ENCODE measurements at places on chromosomes 13 and 19.

DNA sequence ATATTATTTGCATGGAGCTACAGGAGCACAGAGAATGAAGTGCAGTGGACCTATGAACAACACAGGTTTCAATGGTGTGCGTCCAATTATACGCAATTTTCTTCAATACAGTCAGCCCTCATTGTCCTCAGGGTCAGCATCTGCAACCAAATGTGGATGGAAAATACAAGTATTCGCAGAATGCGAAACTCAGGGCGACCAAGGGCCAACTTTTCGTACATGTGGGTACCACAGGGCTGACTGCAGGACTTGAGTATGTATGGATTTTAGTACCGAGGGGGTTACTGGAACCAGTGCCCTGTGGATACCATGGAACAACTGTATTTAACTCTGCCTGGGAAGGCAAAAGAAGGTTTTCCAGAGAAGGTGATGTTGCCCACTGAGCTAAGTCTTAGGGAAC, 10.2 kb downstream of the LCP1 start:
- no peak for DNase-seq

DNA sequence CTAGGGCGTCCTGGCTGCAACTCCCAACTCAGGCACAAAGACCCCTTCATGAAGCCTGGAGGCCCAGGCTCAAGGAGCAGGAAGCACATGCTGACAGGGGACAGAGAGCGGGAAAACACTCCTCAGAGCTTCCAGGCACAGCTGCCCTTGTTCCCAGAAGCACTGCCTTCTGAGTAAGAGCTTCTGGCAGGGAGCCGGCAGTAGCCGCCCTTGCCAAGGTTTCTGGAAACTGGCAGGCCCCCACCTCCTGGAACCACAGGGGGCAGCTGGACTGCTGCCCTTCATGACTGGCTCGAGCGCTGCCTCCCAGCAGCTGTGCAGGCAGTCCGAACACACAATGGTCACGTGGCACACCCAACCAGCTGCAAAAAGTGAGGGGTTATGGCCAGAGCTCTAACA, 33.6 kb upstream of the EPHX3 start:
- DNase-seq, result no peak

GRCh38 chr13:47135800-47136503, 239.1 kb upstream of the HTR2A start:
- DNase-seq, result no peak

DNA sequence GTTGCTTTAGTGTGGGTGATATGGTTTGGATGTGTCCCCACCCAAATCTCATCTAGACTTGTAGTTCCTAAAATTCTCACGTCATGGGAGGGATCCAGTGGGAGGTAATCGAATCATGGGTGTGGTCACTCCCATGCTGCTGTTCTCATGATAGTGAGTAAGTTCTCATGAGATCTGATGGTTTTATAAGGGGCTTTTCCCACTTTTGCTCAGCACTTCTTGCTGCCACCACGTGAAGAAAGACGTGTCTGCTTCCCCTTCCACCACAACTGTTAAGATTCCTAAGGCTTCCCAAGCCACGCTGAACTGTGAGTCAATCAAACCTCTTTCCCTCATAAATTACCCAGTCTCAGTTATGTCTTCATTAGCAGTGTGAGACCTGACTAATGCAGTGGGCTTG, 26.0 kb downstream of the OR10H4 start:
- DNase-seq, result no peak

- DNase-seq, result no peak
These were observed 9.2 kb upstream of the OVOL3 start for GRCh38 chr19:36101550-36102327.

DNA sequence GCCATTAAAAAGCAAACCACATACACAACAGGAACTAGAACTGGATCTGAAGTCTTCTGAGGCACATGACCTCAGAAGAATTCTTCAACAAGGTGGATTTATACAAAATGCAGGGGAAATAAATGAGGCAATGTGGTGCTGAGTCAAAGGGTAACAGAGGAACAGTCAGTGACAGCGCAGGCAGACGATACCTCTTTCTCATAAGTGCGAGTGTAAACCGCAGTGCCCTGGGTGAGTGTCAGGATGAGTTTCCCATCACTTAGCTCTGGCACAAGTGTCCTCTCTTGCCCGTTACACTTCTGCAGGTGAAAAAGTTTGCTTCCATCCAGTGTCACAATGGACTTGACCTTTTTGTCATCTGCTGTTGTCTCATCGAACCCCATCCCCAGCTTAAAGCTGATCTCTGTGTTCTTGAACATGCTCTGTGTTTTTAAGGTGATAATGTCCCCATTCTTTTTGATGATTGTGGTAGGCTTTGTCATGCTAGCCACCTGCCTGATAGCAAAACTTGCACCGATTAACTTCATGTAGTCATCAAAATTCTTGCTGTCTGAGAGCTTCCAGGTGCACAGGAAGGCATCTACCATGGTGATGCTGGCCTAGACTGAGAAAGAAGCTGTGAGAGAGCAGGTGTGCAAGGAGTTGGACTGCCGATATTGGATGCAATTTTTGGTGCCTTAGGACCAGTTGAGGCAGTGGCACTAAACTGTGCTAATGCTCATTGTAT, 97.3 kb downstream of the AKAP11 start:
- DNase-seq, result no peak

- peak; percentile 30 for DNase-seq
These were observed 17.0 kb upstream of the TMEM255B start for GRCh38 chr13:113742000-113742441.

GRCh38 chr19:38452430-38453366, 19.2 kb downstream of the RYR1 start:
- peak; percentile 63 for DNase-seq

- DNase-seq, result no peak
These were observed 78.8 kb upstream of the TDRD3 start for GRCh38 chr13:60318186-60318585.

DNA sequence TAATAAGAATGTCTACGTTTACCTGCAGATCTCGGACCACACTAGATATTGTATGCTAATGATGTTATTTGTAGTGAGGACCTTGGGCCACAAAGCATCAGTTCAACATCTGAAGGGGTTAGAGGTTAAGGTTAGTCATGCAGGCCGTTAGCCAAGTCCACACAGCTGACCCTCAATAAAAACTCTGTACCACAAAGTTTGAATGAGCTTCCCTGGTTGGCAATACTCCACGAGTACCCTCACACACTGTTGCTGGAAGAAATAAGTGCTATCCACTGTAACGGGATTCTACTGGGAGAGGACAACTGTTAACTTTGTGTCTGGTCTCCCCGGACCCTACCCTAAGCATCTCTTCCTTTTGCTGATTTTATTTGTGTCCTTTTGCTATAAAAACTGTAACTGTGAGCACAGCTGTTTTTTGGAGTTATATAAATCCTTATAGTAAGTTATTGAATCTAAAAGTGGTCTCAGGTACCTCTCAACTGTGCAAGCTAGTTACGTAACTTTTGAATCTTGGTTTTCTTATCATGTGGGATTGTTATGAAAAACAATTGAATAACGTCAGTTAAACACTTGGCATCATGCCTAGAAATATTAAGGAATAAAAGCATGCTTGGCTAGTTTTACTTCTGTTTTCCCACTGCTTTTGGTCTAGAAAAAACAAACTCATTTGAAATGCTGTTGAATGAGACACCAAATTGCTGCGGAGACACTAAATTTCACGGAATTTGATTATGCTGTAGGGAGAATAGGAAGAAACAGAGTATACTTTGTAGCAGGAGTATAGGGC, 181.5 kb downstream of the DNAJC3 start:
- no peak for DNase-seq

DNA sequence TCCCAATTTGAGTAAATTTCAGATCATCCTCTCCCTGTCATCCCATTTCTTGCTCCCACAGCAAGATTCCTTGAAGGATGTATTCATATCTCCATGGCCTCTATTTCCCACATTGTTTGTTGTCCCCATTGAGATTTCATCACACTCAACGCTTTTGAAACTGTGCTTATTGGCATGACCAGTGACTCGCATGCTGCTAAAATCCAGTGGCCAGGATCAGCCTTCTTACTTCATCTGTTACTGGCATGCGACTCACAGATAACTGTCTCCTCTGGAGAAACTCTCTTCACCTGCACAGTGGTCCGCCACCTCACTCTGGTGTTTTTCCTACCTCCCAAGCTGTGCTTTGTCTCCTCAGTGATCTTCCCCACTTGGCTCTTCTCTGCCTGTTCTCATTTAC, 95.8 kb downstream of the WASF3 start:
- no peak for DNase-seq

GRCh38 chr19:38632476-38633213, 13.7 kb downstream of the EIF3K start:
- DNase-seq, result no peak

DNA sequence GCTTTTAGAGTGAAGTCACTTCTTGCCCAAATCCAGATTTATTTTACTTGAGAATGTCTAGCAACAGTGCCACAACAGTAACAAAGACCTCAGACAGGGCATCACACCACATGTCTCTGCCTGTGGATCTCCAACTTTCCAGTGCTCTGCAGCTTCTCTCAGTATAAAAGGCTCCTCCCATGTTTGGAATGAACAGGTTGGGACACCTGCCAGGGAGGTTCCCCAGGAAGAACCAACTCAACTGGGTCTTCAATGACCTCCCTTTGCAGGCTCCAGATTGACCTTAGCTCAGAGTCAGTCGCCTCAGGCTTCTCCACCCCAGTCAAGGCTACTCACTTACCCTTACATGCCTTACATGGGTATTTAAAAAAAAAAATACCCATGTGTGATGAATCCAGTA, 3.4 kb downstream of the ZNF823 start:
- DNase-seq, result no peak

DNA sequence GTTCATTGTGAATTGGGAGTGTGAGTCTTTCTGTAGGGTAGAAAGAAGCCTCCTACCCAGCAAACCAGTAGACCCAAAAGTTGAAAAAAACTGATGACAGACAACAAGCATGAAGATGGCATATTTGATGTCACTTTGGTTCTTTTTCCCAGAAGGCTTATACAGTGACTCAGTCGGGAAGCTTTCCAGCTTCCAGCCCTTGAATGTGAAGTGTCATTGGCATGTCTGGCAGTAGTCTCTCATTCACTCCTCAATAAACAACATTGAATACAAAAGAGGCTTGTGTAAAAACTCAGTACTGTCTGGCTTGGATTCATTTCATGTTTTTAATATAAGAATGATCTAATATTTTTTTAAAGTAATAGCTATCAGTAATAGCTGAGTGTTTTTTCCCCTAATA, 68.7 kb downstream of the IPO5 start:
- DNase-seq, result no peak

DNA sequence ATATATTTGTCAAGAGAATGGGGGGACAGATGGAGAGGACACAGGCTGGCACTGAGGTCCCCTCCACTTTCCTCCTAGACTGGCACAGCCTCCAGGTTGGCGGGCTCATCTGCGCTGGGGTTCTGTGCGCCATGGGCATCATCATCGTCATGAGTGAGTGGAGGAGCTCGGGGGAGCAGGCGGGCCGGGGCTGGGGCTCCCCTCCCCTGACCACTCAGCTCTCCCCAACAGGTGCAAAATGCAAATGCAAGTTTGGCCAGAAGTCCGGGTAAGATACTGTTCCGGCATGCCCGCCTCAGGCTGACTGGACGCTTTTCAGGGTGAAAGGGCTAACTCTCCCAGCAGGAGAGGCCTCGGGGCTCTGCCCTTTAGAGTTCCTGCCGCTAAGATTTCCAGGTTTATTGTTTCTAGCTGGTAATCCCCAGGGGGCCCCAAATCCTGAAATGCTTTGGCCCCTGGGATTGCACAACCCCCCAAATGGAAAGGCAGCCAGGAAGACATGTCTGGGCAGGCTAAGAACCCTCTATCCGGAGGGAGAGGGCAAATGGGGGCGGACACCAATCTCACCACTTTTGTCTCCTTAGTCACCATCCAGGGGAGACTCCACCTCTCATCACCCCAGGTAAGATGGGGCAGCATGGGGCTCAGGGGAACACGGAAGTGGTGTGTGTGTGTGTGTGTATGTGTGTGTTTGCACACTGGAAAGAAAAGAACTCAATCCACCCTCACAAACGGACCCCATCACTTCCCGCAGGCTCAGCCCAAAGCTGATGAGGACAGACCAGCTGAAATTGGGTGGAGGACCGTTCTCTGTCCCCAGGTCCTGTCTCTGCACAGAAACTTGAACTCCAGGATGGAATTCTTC, 7.3 kb downstream of the FXYD3 start:
- DNase-seq, result no peak

DNA sequence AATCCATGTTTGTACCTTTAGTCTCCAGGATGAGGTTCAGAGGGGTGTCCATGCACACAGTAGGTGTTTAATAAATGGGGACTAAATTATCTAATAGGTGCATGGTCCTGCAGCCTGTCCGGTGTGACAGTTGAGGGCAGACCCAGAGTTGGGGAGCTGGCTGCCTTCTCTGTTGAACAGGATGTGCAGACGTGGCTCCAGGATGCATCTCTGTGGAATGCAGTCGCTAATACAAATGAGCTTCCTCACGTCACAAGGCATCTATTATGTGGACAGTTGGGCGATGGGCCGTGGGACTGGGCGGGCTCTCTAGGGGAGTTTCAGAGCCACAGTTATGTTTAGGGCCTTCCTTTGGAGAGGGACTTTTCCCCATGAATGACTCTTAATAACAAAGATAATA, 71.0 kb downstream of the SIPA1L3 start:
- no peak for DNase-seq

DNA sequence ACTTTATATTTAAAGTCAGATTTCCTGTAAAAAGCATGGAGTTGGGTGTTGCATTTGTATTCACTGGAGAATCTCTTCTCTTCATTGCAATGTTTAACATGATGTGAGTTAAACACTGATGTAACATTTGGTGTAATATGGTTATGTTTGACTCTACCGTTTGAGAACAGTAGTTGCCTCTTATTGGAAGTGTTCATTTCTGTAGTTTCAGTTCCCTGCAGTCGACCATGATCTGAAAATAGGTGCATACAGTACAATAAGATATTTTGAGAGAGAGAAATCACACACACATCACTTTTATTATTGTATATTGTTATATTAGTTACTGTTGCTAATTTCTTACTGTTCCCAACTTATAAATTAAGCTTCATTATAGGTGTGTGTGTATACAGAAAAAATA, 105.2 kb upstream of the SPACA7 start:
- DNase-seq, result no peak

DNA sequence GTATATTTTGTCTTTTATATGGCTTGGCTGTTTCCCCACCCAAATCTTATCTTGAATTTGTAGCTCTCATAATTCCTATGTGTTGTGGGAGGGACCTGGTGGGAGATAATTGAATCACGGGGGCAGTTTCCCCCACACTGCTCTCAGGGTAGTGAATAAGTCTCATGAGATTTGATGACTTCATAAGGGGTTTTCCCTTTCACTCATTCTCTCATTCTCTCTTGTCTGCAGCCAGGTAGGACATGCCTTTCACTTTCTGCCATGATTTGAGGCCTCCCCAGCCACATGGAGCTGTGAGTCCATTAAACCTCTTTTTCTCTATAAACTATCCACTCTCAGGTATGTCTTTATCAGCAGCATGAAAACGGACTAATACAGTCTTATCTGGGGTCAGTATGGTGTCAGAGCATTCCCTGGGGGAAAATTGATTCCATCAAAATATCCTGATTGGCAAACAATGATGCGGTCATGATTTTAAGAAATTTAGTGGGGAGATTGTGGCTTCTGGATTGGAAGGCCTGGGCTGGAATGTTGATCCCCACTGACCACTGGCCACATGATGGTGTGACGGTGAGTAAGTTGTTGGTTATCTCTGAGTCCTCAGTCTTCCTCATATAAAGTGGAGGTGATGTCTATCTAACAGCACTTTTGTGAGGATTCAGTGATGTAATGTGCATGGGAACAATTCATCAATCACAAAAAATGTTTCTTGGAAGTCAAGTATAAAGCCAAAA, 27.5 kb upstream of the ANKRD10 start:
- DNase-seq, result no peak

- no peak for DNase-seq
These were observed 15.7 kb downstream of the TMEM143 start for GRCh38 chr19:48348045-48348444.

Measured in CMK (cell line).